CD8-positive, alpha-beta memory T cell (primary cell): ENCODE measurements at places on chromosomes 4 and X. TPM values are rescaled to one million over a fixed set of nuclear protein-coding genes. Genes with fewer than 3 reads are reported as not detected.

The ZNF330 gene
- 55.7 TPM for total RNA-seq

The PAGE5 gene
- total RNA-seq: 1.3 TPM

The INTS12 gene
- 21.8 TPM for total RNA-seq

The SLC30A9 gene
- total RNA-seq: 54.3 TPM

GRCh38 chr4:74235135-74235534, 73.1 kb upstream of the EPGN start:
- H3K4me3 ChIP-seq: no peak overlapping the region
- no peak for DNase-seq
- no peaks in the 10 kb centered on the region for H3K4me1 ChIP-seq
- no peak overlapping the region for H3K27ac ChIP-seq
- no peaks in the 10 kb centered on the region for H3K27me3 ChIP-seq

DNA sequence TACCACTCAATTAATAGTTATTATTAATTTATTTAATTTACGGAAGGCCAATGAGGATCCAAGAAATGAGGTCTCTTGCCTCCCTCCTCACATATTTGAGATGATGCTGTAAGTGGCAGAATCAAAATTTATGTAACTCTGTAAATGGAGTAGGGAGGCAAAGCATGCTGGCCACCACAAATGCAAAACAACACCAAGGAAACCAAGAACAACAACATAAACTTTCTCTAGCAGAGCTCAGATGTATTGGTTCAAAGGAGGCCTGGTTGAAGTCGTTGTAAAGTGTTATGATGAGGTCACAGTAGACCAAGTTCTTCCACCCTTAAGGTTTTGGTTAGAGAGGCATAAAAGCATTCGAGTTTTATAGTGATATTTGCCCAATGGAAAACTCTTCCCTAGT, 194.8 kb upstream of the FAT1 start:
- no peaks in the 10 kb centered on the region for H3K27me3 ChIP-seq
- no peaks in the 10 kb centered on the region for H3K36me3 ChIP-seq
- DNase-seq: no peak
- no peak overlapping the region for H3K27ac ChIP-seq
- no peak overlapping the region for H3K4me3 ChIP-seq
- H3K4me1 ChIP-seq: no peaks in the 10 kb centered on the region

GRCh38 chr4:35673137-35673536, 571.2 kb downstream of the ARAP2 start:
- no peaks in the 10 kb centered on the region for H3K4me1 ChIP-seq
- DNase-seq: no peak
- H3K27ac ChIP-seq: no peak overlapping the region

- peak overlapping the region; percentile 58 for H3K4me3 ChIP-seq
- peak overlapping the region; percentile 86 for H3K27ac ChIP-seq
- peaks cover 7% of the 10 kb centered on the region for H3K4me1 ChIP-seq
These were observed 934 bp downstream of the PDHA1 start for GRCh38 chrX:19344661-19345060.

GRCh38 chrX:31123335-31123734, 51.5 kb upstream of the FTHL17 start:
- DNase-seq: no peak
- H3K4me1 ChIP-seq: no peaks in the 10 kb centered on the region
- H3K27me3 ChIP-seq: no peaks in the 10 kb centered on the region
- H3K27ac ChIP-seq: no peak overlapping the region
- H3K4me3 ChIP-seq: no peak overlapping the region

DNA sequence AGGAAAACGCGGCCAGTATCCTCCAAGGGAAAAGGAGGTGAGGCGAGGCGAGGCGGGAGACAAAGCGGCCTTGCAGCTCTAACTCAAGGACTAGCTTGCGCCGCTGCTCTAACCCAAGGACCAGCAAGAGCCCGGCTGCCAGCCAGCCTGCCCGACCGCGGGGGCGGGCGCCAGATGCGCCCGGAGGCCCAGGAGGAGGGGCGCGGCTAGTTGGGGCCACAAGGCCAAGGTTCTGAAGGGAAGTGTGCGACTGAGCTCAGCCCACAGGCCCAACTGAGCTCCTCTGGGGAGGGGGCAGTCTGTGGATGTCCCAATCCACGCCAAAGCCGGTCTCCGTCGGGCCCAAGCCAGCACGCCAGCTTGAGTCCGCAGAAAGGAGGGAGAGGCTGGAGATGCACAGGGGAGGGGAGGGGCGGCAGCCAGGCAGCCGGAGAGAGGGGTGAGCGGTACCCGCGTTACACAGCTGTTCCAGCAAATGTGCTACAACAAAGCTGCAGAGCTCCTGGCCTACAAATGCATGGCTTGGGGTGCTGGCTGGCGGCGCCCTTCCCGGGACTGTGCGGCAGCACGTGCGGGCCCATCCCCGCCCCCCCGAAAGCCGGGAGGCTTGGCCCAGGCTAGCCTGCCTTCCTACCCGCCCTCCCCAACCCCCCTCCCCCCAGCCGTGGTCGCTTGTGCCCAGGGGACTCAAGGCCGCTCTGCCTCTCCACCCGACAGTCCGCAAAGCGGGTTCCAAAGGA, 637 bp downstream of the AMER1 start:
- peak; percentile 23 for DNase-seq
- no peak overlapping the region for H3K27ac ChIP-seq
- no peaks in the 10 kb centered on the region for H3K27me3 ChIP-seq
- peak overlapping the region; percentile 74 for H3K4me3 ChIP-seq
- peaks cover 7% of the 10 kb centered on the region for H3K4me1 ChIP-seq

DNA sequence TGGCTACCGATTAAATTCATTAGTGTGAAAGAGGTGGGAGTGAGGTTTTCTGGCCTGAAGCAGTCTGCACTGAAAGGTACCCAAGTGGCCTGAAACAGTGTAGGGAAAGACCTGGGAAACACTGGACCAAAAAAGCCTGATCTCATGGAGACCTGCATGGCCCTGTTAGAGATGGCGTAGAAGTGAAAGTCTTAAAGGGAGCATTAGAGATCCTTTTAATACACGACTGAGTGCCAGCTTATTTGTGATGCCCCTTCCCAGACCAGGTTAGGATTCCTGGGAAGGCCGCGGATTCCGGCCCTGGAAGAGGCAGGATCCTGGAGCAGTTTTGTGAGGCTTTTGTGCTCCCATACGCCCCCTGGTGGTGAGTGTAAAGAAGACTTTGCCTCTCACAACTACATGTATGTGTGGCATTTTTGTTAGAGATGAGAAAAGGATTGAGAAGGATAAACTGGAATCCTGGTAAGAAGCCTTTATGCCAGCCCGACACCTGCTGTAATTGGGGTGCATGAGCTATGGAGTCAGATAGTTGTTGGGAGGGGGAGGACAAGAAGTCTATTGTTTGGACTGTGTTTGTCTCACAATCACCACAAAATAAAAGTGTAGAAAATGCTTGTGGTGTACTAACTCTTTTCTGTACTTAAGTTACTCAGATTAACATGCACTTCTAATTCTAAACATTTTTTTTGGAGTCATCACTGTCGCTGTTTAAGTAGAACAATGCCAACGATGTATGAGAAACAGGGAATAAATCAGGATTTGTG, 54.0 kb downstream of the JADE1 start:
- H3K27me3 ChIP-seq: no peaks in the 10 kb centered on the region
- peak; percentile 65 for DNase-seq
- peaks cover 18% of the 10 kb centered on the region for H3K36me3 ChIP-seq
- peaks cover 23% of the 10 kb centered on the region for H3K4me1 ChIP-seq

GRCh38 chr4:147052361-147052760, 106.7 kb upstream of the TTC29 start:
- no peak for DNase-seq
- H3K4me1 ChIP-seq: no peaks in the 10 kb centered on the region
- no peaks in the 10 kb centered on the region for H3K27me3 ChIP-seq
- no peaks in the 10 kb centered on the region for H3K36me3 ChIP-seq

DNA sequence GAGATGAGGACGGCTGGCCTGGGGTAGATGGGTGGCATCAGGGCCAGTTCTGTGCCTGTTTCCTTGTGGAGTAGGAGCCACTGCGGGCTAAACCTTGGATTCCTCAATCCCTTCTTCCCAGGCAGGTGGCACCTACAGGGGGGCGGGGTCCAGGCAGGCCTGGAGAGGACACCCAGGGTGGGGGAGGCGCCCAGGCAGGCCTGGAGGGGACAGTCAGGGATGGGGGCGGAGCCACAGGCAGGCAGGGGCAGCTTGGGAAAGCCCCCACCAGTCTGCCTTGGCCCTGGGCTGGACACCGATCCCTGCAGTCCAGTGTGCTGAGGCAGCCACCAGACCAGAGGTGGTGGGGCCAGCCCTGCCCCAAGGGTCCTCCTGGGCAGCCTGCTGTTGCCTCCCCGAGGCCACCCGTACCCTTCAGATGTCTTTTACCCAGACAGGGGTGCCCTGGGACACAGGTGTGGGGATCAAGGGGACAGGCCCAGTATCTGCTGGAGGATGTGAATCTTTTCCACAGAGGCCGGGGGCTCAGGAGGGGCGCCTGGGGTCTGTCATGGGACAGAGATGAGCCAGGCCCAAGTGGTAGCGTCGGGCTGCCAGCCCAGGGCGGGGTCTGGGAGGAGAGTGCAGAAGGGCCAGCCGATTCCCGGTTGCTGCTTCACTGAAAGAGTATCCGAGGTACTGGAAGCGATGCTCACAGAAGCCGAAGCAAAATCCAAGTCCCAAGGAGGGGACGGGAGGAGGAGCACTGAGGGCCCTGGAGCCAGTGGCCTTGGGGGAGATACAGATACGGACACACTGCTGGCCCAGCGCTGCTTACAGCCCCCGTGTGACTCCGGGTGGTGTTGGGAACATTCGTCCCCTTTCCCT, 34.5 kb downstream of the LRPAP1 start:
- H3K4me3 ChIP-seq: no peak overlapping the region
- H3K27ac ChIP-seq: no peak overlapping the region
- no peaks in the 10 kb centered on the region for H3K4me1 ChIP-seq
- no peak for DNase-seq

GRCh38 chr4:103075894-103076746, 441 bp downstream of the SLC9B2 start:
- peaks cover 26% of the 10 kb centered on the region for H3K4me1 ChIP-seq
- peak overlapping the region; percentile 94 for H3K27ac ChIP-seq
- no peaks in the 10 kb centered on the region for H3K36me3 ChIP-seq
- DNase-seq: peak; percentile 47

GRCh38 chrX:115940888-115941332, 229.6 kb upstream of the AGTR2 start:
- H3K36me3 ChIP-seq: no peaks in the 10 kb centered on the region
- H3K4me1 ChIP-seq: no peaks in the 10 kb centered on the region
- no peaks in the 10 kb centered on the region for H3K27me3 ChIP-seq
- H3K27ac ChIP-seq: no peak overlapping the region
- peak; percentile 49 for DNase-seq
- no peak overlapping the region for H3K4me3 ChIP-seq

DNA sequence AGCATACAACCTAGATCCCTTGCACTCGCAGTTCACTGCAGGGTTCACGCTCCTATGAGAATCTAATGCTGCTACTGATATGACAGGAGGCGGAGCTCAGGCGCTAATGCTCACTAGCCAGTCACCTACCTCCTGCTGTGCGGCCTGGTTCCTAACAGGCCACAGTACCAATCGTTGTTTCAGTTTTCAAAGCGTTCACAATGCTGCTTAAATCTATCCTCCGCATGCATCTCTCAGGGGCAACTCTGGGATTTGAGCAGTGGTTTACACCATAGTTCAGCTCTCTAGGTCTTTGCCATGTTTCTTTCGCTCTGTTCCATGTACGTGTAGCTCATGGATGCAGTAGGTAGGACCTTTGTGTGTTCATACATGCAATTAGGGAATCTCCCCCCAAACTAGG, 47.2 kb downstream of the CLOCK start:
- H3K27ac ChIP-seq: no peak overlapping the region
- H3K4me3 ChIP-seq: no peak overlapping the region
- no peak for DNase-seq
- no peaks in the 10 kb centered on the region for H3K4me1 ChIP-seq
- no peaks in the 10 kb centered on the region for H3K36me3 ChIP-seq
